ENCODE measurements at places on chromosomes 7 and 10. TPM values are rescaled to one million over a fixed set of nuclear protein-coding genes. Genes with fewer than 3 reads are reported as not detected.

FXYD4 gene
- not detected for total RNA-seq

- no peak for DNase-seq
Observed at GRCh38 chr7:30147223-30147622, 12.4 kb downstream of the MTURN start.

- DNase-seq, result no peak
Observed at GRCh38 chr7:1555046-1555812, 776 bp downstream of the TMEM184A start.

- no peak for DNase-seq
Observed at GRCh38 chr10:86825366-86825765, 68.9 kb downstream of the BMPR1A start.

- peak; percentile 4 for DNase-seq
Observed at GRCh38 chr7:135100856-135101255, 47.0 kb upstream of the TMEM140 start.
